ENCODE measurements at places on chromosomes 16 and 17. TPM values are rescaled to one million over a fixed set of nuclear protein-coding genes. Genes with fewer than 3 reads are reported as not detected.

Gene CACNG3
- not detected for total RNA-seq

DNA sequence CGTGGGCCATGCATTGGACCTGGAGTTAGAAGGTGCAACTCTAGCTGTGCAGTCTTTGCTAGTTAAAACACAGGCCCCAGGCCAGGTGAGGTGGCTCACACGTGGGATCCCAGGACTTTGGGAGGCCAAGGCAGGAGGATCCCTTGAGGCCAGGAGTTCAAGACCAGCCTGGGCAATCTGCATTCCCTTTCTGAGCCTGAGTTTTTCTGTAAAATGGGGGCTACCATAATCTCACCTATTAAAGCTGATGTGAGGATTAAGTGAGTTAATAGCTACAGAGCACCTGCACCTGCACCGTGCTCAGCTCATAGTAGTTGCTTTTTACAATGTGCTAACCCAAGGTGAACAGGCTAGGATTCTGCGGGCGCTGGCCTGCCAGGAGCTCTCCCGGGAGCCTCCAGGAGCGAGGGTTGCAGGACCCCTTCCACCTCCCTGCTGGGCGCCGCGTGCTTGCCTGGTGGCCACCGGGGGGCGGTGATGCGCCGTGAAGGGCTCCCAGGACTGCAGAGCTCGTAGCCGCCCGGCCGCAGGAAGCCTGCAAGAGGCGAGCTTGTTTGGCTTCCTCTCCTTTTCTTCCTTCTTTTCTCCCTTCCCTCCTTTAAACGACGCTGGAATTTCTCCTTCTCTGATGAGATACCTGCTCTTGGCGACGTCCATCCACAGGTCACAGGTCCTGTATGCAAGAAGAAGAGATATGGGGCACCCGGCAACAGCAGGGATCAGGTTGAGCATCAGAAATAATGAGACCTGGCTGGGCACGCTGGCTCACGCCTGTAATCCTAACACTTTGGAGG is 51.3 kb downstream of the ZFP90 start:
- DNase-seq: peak; percentile 47

DNA sequence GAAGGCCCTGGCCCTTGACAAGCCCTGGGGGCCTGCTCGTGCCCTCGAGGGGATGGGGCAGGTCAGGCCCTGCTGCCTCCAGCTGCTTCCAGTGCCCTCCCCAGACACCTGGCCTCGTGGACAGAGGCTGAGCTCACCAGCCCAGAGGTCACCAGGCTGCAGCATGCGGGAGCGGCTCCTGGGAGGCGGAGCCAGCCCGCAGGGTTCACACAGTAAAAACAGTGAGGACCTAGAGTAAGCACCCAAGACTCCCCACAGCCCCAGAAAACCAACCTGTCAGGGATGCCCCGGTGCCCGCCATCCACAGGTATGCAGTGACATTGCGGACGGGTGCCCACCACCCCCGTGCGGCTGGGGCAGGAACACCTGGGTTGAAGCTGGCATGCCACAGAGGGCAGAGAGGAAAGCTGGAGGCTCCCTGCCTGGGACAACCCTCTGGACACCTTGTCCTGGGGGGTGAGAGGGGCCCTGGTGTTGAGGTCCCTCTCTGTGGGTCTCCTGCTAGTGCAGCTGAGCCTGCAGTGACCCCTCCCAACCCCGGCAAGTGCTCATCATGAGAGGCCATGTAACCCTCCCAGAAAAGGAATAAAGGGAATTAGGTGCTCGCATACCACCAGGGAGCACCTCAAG is 62.1 kb downstream of the LMF1 start:
- DNase-seq: no peak

DNA sequence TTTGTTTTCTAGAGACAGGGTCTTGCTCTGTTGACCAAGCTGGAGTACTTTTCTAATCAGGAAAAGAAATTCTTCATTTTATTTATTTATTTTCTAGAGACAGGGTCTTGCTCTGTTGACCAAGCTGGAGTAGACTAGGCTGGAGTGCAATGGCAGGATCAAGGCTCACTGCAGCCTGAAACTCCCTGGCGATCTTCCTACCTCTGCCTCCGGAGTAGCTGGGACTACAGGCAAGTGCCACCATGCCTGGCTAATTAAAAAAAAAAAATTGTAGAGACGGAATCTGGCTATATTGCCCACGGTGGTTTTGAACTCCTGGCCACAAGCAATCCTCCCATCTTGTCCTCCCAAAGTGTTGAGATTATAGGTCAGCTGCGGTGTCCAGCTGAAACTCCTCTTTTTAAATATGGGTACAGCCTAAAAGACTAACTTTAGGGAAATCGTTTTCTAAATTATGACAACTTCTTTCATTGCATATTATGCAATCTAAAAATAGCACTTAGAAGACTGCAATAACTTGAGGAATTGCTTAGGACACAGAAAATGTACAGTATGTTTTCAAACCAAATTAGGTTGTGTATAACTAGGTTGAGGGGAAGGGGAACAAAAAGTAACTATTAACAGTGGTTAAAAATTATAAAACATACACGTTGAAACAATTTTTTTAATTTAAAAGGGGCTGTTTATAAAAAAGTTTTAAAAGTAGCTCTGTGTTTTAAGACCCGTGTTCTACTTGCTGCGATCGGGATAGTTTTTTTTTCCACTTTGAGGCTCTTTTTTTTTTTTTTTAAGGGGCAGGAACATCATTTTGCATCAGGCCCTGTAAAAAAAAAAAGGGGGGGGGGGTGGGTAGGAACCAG is 4.7 kb downstream of the PRAC1 start:
- no peak for DNase-seq

DNA sequence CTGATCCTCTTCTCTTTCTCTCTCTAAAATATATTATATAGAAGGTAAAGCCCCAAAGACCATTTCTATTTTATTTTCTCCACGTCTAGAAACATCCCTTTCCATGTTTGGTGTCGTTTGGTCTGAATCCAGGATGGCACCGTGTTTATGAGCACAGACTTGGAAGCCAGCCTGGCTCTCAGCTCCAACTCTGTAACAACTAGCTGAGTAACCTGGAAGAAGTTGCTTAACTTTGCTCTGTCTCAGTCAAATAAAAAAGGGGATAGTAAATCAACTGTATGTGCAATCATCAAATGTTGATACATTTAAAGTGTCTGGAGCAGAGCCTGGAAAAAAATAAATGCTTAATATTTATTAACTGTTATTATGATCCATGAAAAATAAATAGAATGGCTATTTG is 249.8 kb upstream of the MAF start:
- no peak for DNase-seq

Gene FTO
- 109 TPM for total RNA-seq

DNA sequence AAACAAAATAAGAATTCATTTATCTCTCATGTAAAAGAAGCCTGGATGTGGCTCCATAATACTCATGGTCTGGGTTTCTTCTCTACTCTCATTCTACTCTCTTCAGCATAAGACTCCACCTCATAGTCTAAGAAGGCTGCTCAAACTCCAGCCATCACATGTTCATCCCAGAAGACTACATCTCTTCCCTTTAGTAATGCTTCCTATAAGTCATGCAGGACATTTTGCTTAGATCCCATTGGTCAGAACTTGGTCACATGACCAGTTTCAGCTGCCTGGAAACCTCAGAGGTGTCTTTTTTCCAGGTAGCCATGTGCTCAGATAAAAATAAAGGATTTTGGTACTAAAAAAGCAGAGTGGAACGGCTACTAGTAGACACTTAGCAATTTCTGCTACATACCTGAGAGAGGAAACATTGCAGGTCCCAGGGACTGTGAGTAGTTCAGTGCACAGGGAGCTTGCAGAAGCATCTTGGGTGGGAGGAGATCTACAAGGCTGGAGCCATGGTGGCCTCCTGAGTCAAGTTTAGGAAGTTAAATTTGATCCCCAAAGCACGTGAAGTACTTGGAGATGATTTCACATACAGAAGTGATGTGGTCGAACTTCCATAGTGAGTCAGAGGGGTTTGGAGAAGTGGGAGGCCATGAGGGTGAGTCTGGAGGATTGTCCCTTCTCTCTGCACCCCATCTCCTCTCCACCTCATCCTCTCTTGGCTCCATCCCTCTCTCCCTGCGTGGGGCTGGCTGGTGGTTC is 110.2 kb downstream of the CCDC182 start:
- no peak for DNase-seq
